ENCODE measurements at places on chromosomes 7 and 10.

DNA sequence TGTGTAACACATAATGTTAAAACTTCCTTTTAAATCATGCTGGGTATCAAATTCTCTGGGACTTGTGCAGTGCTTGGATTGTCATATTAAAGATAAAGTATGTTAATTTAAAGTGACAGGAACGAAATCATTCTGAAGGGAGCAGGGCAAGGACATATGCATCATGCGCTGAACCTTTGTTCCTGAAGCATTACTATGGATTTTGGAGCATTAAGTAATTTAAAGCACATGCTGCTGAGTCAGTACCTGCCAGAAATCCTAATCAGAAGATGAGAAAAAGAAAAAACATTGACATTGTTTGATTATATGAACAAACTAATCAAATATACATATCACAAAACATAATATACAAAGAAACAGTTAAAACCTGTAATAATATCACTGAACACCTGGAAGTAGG, 101.4 kb downstream of the MICU1 start:
- no peak for DNase-seq

- no peak for DNase-seq
Observed at GRCh38 chr10:79149662-79150443, 81.1 kb downstream of the ZMIZ1 start.

GRCh38 chr7:118040562-118040961, 143.4 kb upstream of the LSM8 start:
- DNase-seq, result no peak

GRCh38 chr7:92528958-92529264, 316 bp downstream of the RBM48 start:
- DNase-seq, result no peak

- peak; percentile 0 for DNase-seq
Observed at GRCh38 chr10:13712837-13713581, 126.2 kb downstream of the PRPF18 start.

DNA sequence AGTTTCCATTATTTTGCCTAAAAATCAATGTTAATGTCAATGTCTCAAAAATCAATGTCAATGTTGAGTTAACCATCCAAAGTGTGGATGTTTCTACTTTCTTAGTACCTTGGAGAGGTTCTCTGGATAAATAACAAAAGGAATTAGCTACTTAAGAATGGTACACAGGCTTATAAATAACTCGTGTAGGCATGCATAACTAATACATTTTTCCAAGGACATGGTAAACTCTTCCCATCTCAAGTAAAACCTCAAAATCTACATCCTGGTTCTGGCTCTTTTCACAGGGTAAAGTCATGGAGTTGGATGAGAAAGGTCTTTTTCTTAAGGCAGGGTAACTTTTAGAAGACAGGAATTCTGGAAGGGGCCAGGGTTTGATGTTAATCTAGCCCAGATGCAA, 59.9 kb downstream of the CAV1 start:
- no peak for DNase-seq

DNA sequence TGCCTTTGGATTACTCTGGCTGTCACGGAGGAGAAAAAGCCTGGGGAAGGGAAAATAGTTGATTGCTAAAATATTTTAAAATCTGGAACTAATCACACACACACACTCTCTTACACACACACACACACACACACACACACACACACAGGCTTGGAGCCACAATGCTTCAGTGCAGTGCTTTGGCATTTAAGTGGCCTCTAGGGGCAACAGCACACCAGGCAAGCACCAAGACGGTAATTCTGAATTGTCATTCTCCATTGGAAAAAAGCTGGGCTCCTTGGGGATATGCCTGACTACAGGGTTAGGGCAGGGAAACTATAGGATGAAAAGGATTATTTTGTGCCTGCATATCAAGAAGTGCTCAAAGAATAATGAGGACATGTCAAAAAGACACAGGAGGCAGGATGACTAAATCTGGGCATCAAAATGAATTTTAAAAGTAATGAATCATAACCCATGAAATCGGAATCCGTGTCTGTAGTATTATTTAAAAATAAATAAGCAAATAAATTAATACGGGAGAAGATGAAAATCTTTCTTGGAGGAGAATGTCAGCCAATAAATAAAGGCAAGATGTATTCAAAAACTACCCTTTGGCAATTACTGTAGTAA, 30.4 kb upstream of the DDC start:
- DNase-seq, result peak; percentile 33

GRCh38 chr10:113569576-113569975, 16.7 kb downstream of the HABP2 start:
- no peak for DNase-seq

DNA sequence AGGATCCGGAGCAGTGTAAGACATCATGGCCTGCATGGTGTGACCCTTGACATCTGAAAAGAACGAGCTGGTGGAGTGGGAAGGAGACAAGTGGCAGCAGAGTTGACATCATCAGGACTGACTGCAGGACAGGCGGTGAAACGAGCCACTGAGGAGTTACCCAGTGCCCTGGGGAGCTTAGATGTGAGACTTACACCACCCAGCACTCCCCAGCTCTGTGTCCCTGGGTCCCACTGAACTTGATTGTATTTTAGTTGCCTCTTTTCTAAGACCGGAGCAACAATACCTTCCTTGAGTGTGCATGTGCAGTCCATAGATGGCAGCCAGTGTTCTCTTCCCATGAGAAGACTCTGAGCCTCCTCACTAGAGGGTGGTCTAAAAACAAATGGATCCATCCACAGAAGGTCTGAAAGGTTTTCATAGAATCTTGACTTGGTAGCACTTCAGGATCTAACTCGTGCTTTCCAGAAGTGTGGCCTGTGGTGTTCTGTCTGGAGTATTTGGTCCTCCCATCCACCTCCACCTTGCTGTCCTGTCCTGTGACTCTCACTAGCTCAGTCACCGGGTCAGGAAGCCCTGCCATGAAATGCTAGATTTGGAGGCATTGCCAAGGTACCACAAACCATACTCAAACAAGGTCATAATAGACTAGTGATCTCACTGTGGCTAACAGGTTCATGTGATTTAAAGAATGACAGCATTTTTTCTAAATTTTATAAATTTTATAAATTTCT, 59.0 kb downstream of the IKZF1 start:
- DNase-seq, result no peak

- peak; percentile 84 for DNase-seq
Observed at GRCh38 chr7:37920305-37920848, at the start of gene EPDR1. EPDR1 (plus strand) TSS chr7:37920640; CDS start chr7:37920940, 300 bp downstream.

GRCh38 chr10:113137941-113138685, 188.1 kb downstream of the TCF7L2 start:
- no peak for DNase-seq

GRCh38 chr7:82507365-82507975, 63.9 kb upstream of the CACNA2D1 start:
- no peak for DNase-seq

GRCh38 chr7:36971515-36972139, 247.3 kb upstream of the AOAH start:
- DNase-seq, result peak; percentile 14

DNA sequence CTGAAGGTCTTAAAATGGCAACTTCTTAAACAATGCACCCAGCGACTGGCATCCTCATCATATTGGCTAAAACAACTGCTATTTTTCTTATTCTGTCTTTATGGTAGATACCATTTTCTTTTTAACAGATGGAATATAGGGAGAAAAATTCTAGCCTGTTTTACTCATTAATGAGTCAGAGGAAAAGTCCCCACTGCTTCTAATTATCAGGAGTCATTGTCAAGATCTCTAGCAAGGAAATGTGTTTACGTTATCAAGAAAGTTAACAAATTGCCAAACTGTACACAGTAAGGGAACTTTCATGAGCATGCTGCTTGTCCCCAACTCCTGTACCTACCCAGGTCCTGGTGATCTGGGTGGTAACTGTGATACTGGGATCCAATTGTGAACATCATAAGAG, 117.7 kb upstream of the KIAA1217 start:
- no peak for DNase-seq

GRCh38 chr10:132061030-132061429, 4.7 kb upstream of the JAKMIP3 start:
- DNase-seq, result no peak

GRCh38 chr7:1533547-1534329, 3.2 kb downstream of the MAFK start:
- no peak for DNase-seq

- no peak for DNase-seq
Observed at GRCh38 chr10:23516530-23516929, 77.7 kb downstream of the OTUD1 start.

DNA sequence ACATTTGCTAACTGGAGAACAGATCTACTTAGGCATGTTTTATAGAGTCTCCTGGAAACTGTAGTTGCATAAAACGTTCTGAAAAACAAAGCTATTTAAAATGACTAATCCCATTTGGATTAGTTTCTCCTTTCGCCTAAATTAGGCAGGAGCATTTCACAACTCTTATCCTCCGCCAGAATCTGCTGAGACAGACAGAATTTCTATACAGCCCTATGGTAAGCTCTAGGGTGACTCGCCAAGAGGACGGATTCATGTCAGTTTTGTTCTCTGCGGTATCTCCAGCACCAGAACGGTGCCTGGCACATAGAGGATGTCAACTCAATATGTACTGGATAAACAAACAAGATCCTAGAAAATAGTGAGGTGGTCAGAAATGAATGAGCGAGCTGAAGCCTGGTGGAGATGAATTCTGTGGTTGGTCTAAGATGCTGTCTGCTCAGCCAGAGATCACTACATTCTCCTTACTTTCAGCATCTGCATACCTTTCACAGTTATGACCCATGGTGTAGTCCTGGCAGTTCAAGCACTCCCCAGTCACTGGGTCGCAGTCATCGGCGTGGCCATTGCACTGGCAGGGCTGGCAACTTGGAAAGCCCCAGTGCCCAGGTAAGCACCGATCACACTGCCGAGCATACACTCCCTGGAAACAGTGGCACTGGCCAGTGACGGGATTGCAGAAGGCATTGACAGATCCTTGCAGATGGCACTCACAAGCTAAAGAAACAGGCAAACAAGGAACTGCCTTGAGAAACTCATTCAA, 44.0 kb downstream of the LAMB1 start:
- no peak for DNase-seq

- no peak for DNase-seq
Observed at GRCh38 chr10:117007080-117007479, 2.1 kb upstream of the SHTN1 start.

GRCh38 chr7:108434010-108434409, 22.2 kb downstream of the NRCAM start:
- no peak for DNase-seq

GRCh38 chr10:80458638-80459037, 4.5 kb downstream of the TSPAN14 start:
- no peak for DNase-seq

DNA sequence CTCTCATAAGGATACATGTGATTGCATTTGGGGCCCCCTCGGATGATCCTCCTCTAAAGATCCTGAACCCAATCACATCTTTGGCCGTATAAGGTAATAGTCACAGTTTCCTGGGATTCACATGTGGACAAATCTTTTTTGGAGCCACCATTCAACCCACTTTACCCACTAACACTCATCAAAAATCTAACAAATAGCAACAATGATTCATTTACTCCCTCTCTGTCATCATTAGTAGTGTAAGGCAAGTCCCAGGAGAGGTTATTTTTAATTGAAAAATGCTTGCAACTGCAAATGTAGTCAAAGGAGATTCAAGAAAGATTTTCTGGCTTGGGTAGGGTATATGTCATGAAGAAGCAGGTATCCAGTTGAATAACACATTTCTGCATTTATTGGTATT, 9.9 kb upstream of the SMKR1 start:
- DNase-seq, result no peak

GRCh38 chr7:39360766-39361165, 205.4 kb upstream of the YAE1 start:
- DNase-seq, result no peak

GRCh38 chr10:129877773-129878371, 86.2 kb downstream of the EBF3 start:
- DNase-seq, result no peak

DNA sequence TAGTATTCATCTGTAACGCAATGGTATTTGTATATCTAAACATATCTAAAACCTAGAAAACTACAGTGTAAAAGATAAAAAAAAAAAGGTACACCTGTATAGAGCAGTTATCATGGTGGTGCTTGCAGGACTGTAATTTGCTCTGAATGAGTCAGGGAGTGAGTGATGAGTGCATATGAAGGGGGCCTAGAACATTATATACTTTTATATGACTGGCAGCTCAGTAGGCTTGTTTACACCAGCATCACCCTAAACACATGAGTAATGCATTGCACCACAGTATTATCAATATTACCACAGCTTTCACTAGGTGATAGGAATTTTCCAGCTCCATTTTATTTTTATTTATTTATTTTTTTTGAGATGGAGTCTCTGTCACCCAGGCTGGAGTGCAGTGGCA, 40.8 kb downstream of the TRIM24 start:
- no peak for DNase-seq

GRCh38 chr10:103395754-103396066, 565 bp downstream of the ATP5MK start:
- no peak for DNase-seq

GRCh38 chr7:143511593-143512047, 33.9 kb downstream of the TAS2R41 start:
- no peak for DNase-seq

- DNase-seq, result no peak
Observed at GRCh38 chr7:132319481-132319880, 256.8 kb downstream of the PLXNA4 start.

DNA sequence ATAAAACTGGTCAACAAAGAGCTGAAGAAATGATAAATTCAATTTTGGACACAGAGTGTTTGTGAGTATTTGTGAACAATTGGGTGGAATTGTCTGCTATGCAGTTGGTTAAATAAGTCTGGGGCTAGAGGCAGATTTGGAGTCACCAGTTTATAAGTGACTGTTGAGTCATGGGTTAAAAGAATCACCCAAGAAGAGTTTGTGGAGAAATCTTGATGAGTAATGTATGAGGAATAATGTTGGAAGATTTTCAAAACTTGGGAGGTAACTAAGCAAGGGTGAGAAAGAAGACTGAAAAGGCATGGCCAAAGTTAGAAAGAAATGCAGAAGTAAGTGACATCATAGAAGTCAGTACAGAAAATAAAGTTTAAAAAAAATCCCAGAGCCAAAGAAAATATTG, 750.7 kb downstream of the MAGI2 start:
- no peak for DNase-seq
